ENCODE measurements at places on chromosomes 5 and 9.

DNA sequence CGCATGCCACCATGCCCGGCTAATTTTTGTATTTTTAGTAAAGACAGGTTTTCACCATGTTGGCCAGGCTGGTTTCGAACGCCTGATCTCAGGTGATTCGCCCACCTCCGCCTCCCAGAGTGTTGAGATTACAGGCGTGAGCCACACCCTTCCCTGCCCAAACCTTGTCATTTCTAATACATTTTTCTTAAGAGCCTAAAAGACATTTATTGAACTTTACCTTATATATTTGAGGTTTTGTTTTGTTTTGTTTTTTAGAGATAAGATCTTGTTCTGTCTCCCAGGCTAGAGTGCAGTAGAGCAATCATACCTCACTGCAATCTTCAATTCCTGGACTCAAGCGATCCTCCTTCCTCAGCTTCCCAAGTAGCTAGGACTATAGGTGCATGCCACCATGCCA, 39.8 kb upstream of the FANCC start:
- no peak for DNase-seq

GRCh38 chr5:131423056-131423455, 159.2 kb downstream of the CDC42SE2 start:
- DNase-seq: no peak

GRCh38 chr9:111484572-111484894, 350 bp upstream of the ECPAS start:
- DNase-seq: no peak

DNA sequence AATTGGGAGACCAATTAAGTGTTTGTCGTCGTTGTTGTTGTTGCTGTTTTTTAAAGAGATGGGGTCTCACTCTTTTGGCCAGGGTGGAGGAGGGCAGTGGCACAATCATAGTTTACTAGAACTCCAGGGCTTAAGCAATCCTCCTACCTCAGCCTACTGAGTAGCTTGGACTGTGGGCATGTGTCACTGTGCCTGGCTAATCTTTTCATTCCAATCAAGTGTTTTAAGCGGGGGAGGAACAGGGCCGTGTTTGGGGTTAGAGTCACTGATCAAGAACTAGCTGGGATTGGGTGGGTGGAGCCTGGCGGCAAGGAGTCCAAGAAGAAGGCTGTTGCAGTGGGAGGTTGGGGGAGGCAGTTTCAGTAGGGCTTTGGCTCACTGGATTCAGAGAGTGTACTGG, 13.8 kb downstream of the SNX30 start:
- DNase-seq: no peak

GRCh38 chr9:101582553-101582952, 12.2 kb downstream of the PPP3R2 start:
- no peak for DNase-seq

DNA sequence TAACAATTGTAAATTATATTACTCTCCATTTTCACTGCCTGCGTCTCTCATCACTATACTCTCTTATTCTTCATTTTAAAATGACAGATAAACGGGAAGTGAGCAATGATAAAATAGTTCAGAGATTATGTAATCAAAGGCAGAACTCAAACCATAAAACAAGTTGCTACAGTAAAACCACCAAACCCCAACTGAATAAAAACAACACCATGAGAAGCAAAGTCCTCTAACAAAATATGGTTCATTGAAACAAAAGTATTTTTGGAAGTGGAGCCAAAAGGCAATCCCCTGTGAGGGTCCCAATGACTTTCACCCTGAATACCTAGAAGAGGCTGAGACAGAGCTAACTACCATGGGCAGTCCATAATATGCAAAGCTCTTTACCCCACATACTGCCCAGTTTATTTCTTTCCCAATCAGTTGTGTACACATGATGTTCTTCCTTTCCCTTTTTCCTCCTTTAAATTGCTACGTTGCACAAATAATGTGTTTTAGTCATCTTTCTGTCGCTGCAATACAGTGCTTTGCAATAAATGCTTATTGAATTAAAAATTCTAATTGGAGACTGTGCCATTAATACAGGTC, 64.0 kb upstream of the PTGER4 start:
- DNase-seq: no peak

DNA sequence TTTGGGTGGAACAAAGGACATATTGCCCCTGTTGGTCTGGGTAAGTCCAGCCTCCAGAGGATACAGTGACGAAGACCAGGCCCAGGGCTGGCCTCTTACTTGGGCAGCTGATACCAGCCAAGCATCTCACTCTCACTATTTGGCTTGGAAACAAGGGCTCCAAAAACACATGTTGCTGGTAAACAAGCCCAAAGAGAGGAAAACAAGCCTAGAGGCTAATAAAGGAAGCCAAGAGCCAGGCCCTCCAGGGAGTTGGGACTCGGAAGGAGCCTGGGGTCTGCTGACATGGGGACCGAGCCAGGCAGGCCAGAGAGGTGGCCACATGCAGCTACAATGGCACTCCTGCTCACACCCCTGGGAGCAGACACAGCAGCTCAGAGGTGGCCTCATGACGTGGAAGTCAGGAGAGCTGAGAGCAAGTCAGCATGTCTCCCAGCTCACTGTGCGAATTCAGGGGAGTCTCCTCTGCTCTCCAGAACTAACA, 5.7 kb downstream of the SPARC start:
- no peak for DNase-seq

DNA sequence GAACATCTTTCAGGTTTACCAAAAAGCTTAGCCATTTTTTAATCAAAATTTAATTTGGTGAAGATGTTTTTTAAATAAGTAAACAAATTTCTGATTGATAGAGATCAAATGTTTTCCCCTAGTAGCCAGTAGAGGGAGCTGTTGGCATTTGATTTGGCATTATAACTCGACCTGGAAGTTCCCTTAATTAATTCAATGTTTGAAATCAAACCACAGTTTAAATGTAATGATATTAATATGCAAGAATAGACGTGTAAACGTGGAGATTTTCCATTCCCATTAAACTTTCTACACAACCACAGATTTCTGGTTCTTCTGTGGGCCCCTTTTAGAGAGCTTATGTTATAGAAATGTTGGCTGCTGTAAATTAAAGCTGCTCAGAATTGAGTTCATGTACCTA, 148.1 kb upstream of the MPDZ start:
- DNase-seq: no peak

GRCh38 chr9:19568946-19569345, 160.1 kb downstream of the ACER2 start:
- no peak for DNase-seq

All from left cardiac atrium (tissue), 4 donors.